Mucosa of gallbladder (tissue), 1 donor: ENCODE measurements at places on chromosomes 16 and 17.

DNA sequence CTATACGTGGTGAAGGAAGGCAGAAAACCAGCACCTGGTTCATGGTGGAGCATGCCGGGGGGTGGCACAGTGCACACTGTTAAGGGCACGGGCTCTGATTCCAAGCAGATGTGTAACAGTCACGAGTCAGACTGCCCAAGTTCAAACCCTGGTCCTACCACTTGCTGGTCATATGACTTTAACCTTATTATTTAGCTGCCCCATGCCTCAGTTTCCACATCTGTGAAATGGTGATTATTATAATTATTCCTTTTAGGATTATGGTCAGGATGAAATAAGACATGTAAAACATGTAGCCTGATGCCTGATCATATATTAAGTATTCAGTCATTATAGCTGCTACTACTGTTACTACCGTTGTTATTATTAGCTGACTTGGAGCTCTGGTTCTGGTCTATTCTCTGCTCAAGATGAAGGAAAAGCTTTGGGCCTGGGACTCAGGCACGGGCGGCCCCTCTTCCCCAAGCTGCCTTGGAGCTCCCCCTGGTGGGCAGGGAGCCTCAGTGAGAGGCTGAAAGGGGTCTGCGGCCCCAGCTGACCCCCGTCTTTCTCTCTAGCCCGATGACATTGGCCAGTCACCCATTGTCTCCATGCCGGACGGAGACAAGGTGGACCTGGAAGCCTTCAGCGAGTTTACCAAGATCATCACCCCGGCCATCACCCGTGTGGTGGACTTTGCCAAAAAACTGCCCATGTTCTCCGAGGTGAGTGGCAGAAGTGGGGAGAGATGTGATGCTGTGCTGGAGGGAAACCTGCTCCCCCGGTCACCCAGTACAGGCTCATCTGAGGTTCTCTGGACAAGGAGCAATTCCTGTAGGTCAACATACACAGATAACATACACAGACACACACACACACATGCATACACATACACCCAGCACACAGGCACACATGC is 14.0 kb downstream of the NR1D1 start:
- DNase-seq: no peak

DNA sequence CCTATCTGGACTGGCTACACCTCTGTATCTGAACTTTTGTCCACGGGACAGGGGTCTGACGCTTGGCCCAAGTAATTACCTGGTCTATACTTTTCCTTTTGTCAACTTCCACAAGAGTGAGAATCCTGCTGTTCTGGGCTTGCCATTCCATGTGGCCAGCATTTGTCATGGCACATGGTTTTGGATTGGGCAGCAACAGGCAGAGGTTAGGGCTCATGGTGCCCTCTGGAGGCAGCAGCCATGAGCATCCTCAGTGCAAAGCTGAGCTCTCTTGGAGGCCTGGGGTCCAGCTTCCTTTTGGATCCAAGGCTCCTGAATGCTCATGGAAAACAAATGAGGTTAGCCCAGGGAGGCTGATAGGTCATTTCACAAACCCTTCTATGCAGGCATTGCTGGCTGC is 7.5 kb upstream of the EDC4 start:
- DNase-seq: no peak

DNA sequence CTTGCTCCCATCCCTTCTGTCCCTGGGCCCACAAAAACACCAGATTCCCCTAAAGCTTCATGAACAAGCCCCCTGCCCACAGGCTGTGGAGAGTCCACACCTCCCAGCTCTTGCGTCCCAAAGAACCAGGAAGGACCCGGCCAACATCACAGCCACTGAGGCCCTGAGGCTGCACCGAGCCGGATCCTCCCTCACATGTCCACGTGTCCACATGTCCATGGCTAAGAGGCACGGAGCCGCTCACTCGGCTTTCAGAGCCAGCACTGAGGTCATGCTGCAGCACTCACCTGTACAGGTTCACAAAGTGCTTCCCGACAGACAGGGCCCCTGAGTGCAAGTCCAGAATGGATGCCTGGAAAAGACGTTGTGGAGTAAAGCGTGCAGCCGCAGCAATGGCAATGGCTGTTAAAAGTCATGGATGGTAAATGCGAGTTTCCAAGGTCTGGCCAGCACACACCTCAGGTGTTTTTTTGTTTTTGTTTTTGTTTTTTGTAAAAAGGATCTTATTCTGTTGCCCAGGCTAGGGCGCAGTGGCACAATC is 11.9 kb upstream of the HEXD start:
- DNase-seq: no peak

- DNase-seq: no peak
These were observed 28.4 kb upstream of the ZFHX3 start for GRCh38 chr16:73076324-73076810.

DNA sequence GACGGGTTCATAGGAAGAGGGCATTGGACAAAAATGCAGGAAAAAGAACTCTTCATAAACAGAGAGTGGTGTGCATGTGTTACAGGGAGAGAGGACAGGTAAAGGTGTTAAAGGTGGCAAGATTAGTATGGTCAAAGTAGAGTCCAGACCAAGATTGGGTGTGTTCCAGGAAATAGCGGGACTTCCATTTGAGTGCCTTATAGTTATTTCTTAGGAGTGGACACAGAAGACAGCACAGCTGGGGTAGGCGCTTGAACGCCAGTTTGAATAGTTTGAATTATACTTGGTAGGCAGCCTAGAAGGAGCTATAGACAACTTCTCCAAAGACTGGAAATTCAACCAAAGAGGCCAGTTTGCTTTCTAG is 63.4 kb downstream of the MAP2K6 start:
- no peak for DNase-seq

GRCh38 chr17:28554565-28554964 is 2.1 kb upstream of the UNC119 start:
- DNase-seq: no peak

- no peak for DNase-seq
These were observed 67.5 kb downstream of the SHISA6 start for GRCh38 chr17:11308531-11308930.

DNA sequence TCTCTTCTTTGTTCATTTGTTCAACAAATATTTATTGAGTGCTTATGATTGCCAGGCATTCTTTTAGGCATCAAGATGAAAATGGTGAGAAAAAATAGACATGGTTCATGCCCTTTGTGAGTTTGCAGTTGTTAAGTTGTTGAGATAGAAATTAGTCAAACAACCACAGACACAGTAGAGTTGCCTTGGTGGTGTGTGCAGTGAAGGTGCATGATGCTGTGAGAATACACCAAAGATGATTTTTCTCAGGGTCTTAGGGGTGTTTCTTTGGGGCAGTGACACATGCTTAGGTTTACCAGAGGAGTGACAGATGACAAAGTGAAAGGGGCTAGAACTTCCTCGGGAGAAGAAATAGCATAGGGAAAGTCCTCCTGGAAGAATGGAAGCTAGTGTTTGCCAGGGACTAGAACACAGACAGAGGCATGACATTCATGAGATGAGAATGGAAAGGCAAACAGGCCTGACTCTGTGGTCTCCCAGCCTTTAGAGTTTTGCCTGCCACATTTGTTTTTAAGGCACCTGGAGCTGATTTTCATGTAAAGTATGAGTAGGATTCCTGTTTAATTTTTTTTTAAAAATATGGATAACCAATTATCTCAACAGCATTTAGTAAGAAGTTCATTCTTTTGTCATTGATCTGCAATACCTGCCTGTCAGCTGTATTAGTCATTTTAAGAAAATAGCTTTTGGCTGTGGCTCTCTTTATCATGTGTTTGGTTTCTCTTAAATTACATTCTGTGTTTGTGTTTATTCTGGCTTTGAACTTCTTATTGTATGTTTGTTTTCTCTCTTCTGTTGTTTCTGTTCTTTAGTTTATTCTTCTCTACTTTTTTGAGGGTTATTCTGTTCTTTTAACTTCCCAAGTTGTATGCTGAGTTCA is 36.6 kb downstream of the CYLD start:
- DNase-seq: no peak

DNA sequence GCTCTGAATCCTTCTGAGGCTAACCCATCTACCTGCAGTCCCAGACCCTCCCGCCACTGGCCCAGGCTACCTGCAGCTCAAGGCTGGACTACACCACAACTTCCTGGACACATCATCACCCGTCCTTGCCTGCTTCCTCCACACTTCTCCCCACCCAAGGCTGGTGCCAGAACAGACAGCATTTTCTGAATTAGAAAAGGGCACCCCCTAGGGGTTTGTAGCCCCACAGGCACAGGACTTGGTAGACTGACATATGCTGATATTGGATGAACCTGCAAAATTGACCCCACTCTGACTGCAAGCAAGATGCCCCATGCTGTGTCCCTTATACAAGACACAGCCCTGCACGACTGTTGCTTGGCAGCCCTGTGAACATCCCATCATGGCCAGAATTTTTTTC is 271.5 kb upstream of the C16orf82 start:
- DNase-seq: no peak

- DNase-seq: no peak
These were observed 55.9 kb downstream of the CPPED1 start for GRCh38 chr16:12747827-12748226.

DNA sequence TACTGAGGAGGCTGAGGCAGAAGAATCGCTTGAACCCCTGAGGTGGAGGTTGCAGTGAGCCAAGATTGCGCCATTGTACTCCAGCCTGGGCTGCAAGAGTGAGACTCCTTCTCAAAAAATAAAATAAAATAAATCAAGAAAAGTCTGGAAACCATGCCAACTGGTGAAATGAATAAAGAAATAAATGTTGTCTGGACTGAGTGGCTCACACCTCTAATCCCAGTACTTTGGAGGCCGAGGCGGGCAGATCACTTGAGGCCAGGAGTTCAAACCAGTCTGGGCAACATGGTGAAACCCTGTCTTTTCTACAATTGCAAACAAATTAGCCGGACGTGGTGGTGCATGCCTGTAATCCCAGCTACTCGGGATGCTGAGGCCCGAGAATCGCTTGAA is 744 bp upstream of the LRRC37A3 start:
- no peak for DNase-seq

GRCh38 chr16:19722981-19723380 is 4.9 kb downstream of the IQCK start:
- DNase-seq: no peak

- DNase-seq: no peak
These were observed 110.8 kb upstream of the GSE1 start for GRCh38 chr16:85502357-85502756.
